Muscle of leg (tissue), 16 donors: ENCODE measurements at places on chromosomes 2 and 18. TPM values are rescaled to one million over a fixed set of nuclear protein-coding genes. Genes with fewer than 3 reads are reported as not detected.

DNA sequence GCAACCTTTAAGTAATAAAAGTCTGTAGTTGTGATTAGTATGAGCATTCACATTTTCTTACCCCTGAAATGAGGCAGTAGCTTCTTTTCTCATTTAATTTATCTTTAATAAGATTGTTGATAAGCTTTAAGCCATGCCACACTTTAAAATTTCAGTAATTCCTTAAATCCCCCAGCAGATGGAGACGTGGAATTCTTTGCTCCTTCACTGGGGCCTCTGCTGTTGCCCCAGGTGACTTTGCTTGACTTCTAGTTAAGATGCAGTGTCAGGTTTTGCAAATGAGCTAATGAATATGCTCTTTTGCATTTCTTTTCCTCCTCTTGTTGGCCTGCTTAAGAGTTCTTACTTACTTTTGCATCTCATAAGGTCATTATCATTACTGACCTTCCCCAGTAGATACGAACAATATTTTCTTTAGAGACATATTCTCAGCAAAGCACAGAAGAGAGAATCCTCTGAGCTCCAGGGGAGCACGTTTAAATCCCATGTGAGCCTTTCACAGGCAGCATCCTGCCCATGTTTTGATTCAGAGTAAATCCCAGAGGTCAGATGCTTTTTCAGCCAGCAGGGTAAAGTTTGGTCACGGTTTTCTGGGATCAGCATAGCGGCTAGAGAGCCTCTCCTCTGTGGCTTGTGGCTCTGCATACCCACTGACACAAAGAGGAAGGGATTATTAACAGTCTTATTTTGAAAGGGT is 222.9 kb downstream of the PTPRM start:
- peak; percentile 32 for DNase-seq

GRCh38 chr2:233165895-233166661 is 85.4 kb upstream of the ATG16L1 start:
- DNase-seq: peak; percentile 30

DNA sequence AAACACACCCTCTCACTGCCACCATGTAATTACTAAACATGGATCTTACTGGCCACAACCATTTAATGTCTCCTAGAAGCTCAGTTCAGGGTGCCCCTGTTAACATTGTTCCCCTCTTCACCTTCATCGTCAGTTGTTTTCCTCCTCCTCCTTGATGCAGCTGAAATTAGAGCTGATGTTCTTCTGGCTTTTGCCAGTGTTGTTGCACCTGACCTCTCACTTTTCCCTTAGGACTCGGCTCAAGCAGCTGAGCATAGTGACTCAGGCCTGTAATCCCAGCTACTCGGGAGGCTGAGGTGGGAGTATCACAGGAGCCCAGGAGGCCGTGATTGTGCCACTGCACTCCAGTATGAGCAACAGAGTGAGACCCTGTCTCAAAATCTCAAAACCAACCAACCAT is 70.8 kb downstream of the ACSL3 start:
- no peak for DNase-seq

GRCh38 chr18:74172697-74173433 is 24.5 kb downstream of the TIMM21 start:
- DNase-seq: no peak

DUSP19 gene
- polyA plus RNA-seq: 2.2 TPM

ANKRD30BL gene
- 0.05 TPM for polyA plus RNA-seq

DNA sequence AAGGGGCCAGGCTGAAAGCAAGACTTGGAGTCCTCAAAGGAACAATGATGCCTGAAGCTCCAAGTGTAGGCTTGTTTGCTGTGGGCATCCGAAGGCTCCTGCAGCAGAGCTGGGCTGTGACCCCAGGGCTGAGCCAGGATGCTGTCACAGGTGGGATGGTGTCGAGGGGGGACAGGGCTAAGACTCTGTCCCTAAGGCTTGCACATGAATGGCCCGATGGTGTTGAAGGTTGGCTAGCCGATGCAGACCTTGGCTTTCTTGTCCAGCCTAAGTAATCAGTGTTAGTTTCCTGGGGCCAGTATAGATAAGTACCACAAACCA is 251.0 kb downstream of the NDUFA10 start:
- no peak for DNase-seq

DNA sequence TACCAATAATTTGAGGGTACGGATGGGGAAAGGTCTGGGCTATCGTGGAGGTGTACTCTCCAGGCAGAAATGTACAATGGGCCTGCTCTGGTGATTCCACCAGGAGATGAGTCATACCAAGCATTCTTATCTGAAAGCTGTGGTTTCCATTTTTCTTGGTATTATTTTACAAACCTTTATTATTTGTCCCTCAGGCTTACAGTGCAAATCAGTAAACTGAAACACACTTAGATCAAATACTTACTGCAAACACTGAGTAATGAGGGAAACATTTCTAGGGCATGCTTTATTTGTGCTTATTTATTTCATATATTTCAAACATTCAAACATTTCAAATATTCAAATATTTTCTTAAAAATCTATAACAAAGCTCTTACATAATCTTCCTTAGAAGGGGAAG is 319.8 kb downstream of the RND3 start:
- no peak for DNase-seq
